ENCODE measurements at places on chromosomes 3 and 15.

DNA sequence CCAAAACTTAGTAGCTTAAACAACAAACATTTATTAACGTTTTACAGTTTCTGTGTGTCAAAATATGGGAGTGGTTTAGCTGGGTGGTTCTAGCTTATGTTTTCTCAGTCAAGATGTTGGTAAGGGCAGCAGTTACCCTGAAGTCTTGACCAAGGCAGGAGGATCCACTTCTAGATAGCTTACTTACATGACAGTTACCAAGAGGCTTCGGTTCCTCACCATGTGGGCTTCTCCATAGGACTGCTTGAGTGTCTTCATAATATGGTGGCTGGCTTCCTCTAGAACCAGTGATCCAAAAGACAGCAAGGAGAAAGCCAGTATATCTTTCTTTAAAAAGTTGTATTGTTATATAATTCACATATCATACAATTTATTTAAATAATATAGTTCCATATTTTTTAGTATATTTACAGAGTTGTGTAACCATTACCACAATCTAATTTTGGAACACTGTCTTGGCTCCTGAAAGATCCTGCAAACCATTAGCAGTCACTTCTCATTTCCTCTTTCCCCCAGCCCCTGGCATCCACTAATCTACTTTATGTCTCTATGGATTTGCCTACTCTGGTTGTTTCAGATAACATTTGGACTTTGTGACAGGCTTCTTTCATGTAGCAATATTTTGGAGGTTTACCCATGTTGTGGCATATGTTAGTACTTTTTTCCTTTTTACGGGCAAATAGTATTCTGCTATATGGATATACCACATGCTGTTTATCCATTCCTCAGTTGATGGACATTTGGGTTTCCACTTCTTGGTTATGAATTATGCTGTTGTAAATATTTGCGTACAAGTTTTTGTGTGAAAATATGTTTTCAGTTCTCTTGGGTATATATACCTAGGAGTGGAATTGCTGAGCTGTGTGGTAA lies 33.3 kb downstream of the MAPK6 start:
- no peak for DNase-seq

- DNase-seq = no peak
Observed at GRCh38 chr3:29438580-29438979, 157.7 kb downstream of the RBMS3 start.

DNA sequence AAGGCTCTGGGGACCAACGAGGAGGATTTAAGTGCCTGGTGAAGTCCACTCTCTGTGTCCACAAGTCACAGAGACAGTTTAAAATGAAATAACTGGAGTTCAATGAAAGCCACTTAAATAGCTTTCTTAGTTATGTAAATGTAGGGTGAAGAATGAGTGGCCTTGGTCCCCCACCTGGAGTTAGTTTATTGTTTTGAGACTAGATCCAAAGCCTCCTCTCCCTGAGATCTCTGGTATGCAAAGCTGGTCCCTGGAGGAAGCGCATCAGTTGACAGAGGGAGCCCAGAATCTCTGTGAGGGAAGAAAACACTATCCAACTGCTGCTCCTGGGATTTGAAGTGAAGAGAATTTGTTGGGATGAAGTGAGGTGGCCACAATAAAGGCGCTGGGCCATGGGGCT lies 40.5 kb downstream of the EXOG start:
- DNase-seq = no peak

DNA sequence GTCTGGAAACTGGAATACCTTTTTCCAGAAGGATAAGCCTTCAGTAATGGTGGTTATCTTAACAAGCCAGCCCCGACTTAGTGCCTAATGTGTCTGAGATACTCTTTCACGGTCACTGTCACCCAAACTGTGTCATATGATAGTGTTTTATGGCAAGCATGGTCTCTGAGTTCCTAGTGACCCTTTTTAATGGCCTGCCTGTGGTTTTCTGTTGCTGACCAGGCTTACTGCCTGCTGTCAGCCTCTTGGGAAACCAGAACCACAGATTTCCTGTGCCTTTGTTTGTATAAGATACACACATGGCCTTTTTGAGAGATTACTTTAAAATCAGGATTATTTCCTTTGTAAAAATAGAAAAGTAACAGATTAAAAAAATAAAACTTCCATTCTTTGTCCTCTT lies 22.4 kb downstream of the HPS3 start:
- peak; percentile 3 for DNase-seq

DNA sequence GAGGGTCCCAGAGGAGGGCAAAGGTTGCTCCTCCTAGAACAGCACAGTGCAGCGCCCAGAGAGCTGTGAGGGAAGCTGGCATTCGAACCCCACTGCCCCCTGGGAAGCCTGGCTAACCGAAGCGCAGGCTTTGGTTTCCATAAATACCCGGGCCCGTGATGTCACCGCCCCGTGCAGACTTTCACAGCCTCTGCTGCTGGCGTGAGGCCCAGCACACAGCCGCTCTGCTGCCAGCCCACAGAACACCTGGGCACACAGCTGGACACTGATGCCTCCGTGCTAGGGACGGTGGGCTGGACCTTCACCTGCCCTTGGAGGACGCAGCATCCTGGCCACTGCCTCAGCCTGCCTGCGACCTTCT lies 1.0 kb downstream of the IQSEC1 start:
- no peak for DNase-seq

DNA sequence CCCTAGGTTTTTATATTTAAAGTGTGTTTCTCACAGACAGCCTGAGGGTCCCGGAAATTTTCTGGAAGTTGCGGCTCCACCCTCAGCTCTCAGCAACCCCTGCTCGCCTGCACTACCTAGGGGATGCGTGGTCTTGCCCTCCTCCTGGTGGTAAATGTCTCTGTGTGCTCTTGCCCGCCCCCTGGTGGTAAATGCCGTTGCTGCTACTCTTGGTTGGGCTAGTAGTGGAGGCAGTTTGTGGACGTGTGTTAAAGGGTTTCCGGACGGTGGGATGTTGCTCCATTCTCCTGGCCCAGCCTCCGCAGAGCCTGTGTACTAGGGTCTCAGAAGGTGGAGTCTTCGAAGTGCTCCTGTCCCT lies 27.4 kb downstream of the STOML1 start:
- DNase-seq = peak; percentile 69

DNA sequence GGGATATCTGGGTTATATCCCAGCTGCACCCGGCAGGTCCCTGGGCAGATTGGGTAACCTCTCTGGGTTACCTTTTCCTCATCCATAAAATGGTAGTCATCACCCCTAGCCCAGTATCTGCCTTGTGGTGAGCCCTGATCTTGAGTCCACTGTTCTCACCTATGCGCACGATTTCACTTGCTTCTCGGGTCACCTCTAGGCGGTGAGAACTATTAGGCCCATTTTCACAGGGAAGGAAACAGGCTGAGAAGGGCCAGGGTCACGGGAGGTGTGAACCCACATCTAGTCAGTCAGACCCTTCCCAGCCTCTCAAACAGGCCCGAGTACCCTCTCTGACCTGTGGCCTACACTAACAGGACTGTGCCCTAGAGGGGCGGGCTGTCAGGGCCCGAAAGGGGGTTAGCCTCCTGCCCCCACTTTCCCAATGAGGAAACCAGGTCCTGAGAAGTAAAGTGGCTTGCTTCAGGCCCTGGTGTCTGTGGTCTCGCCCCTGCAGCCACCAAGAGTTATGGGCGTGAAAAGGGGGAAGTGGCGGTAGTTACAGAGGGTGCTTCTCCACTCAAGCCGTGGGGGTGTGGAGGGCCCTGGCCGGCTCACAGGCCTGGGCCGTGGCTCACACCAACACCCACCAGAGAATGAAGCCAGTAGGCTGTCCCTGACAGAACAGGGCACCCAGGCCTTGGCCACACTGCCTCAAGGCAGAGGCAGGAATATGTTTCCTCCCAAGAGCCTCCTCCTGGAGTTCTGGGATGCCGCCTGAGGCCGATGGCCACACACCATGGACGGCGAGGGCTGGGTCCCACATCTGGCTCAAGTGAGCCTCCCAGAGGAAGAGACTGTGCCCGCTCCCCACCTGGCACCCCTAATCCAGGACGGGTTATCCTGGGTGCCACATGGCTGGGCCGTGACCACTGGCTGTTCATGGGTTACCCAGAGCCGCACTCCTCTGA lies 19.5 kb downstream of the PSTPIP1 start:
- no peak for DNase-seq

DNA sequence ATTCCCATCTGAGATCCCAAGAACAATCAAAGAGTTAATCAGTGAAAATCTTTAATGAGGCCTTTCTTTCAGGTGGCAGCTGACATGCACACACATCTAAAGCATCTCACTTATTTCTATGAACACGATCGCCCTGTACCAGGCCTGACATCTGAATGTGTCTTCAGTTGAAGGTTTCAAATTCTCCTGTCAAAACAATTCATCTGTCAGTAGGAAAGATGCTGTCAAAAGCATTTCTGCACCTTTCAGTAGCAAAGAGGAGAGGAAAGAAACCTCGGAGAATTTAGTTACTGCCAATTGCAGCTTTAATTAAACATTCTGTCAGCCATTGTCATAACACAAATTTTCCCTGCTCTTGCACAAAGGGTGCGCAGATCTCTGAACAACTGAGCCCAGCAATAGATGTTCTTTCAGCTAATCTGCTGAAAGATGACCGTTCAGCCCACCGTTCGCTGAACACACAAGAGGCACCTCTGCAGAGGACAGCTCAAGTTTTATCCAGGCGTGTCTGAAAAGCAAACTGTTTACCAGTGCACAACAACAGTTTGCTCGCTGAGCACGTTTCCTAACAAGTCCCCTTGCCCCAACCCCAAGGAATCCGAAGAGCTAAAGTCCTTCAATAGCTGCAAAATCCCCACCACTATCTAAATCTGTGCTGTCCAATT lies 34.1 kb downstream of the LRIG1 start:
- DNase-seq = no peak

DNA sequence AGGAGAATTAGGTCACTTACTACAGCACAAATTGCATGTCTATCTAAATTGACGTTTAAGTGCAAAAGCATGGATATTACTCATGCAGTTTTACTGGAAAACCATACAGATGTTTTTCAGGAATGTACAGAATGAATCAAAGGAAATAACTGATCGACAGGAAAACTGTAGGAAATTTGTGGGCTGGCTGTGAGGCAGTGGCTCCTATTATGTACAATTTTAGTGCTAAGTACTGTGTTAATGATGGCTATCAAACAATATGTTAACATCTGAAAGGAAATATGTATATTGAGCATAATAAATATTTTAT lies 6.9 kb downstream of the NUDT16 start:
- DNase-seq = no peak
